Suprapubic skin (tissue), 4 donors: ENCODE measurements at places on chromosomes 6 and 20. TPM values are rescaled to one million over a fixed set of nuclear protein-coding genes. Genes with fewer than 3 reads are reported as not detected.

DNA sequence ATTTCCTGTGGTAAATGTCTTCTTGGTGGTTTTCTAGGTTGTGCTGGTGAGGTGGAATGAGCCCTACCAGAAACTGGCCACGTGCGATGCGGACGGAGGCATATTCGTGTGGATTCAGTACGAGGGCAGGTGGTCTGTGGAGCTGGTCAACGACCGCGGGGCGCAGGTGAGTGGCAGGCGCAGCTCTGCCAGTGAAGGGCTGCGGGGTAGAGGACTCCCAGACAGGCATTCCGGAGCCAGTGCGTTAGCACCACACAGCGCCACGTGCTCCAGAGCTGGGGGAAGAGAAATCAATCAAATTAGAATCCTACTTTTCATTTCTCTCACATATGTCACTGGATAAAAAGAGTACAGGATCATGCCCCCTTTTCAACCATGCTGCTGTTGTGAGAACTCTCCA is 100.8 kb downstream of the TULP4 start:
- DNase-seq, result no peak

DNA sequence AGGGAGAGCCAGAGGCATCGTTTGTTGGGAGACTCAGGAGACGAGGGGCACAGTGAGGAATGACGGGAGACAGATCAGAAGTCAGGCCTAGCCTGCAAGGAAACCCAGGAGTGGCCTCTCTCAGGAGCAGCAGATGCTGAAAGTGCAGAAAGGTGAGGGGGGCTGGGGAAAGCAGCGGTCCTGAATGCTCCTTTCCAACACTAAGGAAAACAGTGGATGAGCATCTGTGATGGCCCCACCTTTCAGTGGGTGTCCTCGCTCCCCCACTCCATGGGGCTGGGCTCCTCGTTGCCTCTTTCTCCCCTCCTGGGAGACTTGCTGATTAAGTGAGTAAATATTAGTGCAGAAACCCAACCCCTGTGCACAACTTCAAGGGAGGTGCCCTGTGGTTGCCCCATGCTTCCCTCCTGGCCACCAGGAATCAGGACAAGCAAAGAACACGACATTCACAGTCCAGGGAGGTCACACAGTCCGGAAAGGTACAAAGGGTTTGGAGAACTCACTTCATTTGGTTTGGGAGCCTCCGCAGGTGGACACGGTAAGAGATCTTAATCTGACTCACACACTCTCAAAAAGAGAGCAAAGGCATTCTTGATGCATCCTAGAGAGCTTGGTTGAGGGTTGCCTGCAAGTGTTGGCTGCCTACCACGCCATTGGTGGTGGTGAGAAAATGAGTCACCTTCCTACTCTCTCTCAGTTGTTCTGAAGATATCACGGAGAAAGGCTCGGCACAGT is 9.7 kb upstream of the BPIFB1 start:
- peak; percentile 44 for DNase-seq

GRCh38 chr20:33345342-33345741 is 56.0 kb downstream of the CDK5RAP1 start:
- no peak for DNase-seq

DNA sequence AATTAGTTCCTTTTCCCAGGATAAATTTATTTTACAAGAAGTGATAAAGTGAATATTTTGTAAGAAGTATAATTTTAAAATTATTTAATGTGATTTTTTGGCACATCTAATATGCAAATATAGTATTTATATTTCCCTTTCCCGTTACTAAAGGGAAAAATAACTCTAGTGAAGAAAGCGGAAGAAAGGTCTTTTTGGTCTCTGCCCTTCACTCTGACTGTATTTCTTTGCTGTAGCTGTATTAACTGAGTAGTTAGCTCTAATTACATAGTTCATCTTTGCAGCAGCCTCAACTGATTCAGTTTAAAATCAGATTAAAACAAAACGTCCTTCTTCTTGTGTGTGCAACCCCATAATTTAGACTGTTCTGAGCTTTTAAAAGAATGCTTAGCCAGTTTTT is 57.4 kb upstream of the RNF144B start:
- DNase-seq, result no peak

GRCh38 chr6:32045811-32046449 is 7.7 kb downstream of the CYP21A2 start:
- DNase-seq, result no peak

DNA sequence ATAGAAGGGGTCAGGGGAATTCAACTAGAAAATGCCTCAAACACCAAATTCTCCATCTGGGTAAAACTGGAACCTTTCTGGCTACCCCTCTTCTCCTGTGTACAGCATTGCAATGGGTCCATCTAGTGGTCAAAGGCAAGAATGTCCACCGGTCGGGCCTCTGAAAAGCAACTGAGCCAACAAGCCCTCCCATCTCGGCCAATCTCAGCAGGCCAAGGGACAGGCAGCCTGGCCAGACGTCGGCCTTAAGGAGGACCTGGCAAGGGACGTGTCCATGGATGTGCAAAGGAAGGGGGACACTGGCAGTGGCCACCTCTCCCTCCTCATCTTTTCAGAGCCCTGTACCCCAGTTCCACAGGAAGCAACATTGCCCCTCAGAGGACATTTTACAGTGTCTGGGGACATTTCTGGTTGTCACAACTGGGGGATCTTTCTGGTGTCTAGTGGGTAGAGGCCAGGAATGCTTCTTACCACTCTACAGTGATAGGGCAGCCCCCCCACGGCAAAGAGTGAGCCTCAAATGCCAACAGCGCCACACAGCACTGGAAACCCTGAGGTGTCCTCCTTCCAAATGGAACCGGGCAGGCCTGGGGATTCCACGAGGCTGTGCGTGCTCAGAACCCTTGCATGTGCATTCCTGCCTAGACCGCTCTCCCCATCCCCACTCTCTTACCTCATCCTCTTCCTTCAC is 99.8 kb upstream of the FOXA2 start:
- no peak for DNase-seq

DNA sequence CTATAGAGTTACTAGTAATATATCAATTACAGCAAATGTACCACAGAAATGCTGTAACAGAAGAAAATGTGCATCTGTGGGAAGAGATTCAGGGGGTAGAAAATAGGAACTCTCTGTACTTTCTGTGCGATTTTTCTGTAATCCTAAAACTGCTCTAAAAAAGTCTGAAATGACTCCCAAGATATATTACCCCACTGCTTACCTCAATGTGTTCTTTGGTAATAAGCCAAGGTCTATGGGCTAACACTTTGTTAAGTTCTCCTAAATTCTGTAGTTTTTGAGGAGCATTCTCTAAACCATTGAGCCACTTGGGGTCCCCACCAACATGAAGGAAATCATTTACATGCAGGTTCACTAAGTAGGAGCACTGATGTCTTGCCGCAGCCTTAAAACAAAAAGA is 94.4 kb downstream of the SESN1 start:
- no peak for DNase-seq

DNA sequence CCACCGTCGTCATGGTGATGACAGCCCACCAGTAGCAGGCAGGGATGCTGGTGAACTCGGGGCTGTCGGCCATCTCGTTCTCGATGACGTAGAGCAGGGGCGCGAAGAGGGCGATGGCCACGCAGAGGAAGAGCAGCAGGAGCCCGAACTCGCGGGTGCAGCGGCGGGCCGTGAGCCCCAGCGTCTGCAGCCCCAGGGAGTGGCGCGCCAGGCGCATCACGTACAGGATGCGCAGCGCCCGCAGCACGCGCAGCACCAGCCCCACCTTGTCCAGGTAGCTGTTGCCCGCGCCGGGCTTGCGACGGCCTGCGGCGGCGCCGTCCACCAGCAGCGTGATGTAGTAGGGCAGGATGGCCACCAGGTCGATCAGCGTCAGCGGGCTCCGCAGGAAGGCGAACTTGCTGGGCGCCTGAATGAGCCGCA is 18.6 kb downstream of the KCNG1 start:
- DNase-seq, result no peak

DNA sequence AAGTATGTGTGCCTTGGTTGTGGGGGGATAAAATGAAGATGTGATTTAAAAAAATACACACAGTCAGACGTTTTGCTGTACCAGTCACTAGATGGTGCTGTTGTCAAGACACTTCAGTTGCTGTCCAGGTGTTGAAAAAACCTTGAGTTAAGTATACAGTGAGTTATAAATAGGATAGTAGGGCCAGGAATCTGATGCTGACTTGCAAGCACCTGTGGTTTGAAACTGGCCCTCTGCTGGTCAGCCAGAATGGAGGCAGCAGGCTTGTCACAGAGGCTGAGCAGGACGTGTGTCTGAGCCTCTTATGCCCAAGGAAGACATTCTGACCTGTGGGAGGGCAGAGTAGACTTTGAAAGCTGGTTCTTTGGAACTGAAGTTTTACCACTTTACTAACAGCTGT is 27.8 kb downstream of the RNF8 start:
- DNase-seq, result no peak

DNA sequence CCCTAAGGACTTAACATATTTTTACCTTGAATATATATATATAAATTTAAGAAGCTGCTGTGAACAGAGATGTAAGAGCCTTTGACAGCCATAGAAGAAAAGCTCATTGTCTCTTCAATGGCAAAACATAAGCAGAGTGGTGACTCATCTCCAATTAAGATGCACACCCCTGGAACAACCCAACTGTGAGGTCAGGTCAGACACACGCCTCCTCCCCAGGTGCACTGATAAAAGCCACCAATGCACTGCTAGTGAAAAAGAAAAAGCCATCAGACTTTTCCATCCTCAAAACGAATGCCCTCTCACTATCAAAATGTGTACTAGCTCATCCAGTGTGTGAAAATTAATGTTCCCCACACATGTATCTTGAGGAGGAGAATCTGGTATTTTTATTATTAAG is 100.1 kb downstream of the SMLR1 start:
- no peak for DNase-seq

GRCh38 chr6:106830930-106831329 is 143.6 kb downstream of the CD24 start:
- DNase-seq, result no peak

- DNase-seq, result no peak
Measured at GRCh38 chr6:106339334-106340029, 13.9 kb upstream of the ATG5 start.

DNA sequence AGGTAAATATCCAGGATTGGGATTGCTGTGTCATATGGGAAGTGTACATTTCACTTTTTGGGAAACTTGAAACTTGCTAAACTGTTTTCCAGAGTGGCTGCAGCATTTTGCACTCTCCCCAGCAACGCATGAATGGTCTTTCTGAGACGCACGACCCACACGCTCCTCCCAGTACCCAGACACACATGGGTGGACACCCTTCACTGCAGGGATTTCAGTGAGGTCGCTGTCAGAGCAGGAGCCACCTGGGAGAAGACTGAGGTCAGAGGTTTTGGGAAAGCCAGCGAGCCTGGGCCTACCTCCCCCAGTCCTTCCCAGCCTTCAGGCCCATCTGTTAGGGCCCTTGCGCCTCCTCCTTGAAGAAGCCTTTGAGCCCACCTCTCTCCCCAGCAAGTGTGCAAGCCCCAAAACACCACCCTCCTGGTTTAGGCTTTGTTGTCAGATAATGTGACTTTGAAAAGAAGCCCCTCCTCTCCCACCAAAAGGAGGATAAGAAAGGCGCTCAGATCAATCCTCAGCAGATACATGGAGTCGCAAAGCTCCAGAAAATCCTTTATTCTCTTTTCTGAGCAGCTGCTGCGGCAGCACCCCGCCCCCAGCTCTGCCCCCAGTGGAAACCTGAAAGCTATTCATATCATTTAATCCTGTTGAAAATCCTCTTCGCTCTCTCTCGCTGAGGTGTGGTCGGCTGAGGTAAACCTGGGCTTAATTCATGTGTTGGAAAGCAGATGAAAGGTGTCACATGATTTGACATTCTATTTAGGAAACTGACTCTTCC is 12.7 kb upstream of the JAG1 start:
- DNase-seq, result no peak

- no peak for DNase-seq
Measured at GRCh38 chr6:139940741-139941729, 566.6 kb upstream of the CITED2 start.

GRCh38 chr6:50853939-50854338 is 35.3 kb downstream of the TFAP2B start:
- no peak for DNase-seq

DNA sequence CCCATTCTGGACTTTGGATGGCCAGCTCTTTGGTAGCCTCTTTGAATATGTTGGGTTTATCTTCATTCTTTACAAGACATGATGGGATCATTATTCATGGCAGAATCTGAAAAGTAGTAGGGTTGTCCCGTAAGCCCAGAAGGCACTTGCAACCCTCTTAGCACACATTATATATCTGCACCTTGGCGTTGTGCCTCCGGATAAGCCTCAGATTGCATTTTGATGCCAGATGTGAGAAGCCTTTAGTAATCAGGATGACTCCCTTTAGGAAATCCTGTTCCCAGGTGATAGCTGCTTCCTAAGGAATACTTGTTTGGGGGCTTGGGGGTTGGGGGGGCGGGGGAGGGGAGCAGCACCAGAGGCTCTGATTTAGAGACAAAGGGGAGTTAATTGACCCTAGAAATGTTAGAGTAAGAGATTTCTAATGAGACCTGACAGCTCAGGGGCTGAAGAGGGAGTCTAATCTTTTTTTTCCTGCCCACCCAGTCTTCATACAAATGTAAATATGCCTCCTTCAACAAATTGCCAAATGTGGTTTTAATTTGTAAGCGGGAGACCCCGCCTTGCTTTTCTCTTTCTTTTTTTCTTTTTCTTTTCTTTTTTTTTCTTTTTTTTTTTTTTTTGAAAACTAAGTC is 55.1 kb downstream of the JAG1 start:
- no peak for DNase-seq

GRCh38 chr6:125793280-125793679 is 2.5 kb downstream of the NCOA7 start:
- no peak for DNase-seq

DNA sequence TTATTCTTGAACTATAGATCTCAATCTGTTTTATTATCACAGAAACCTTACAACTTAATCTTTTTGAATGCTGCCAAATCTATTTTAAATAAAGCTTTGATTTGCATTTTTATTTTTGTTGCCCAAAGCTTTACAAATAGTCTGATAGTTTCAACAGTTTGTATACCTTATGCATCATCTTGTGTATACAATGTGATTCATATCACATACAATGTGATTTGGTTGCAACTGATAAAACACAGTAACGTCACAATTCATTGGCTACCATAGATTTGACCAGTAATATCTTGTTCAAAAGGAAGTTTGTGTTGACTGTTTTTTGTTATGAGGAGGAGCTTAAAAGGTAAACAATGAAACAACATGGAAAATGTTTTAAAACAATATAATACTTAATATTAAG is 110.9 kb downstream of the EYA4 start:
- DNase-seq, result no peak

GRCh38 chr6:82554666-82555065 is 191.0 kb downstream of the TPBG start:
- no peak for DNase-seq

- peak; percentile 73 for DNase-seq
Measured at GRCh38 chr6:148358196-148358785, 15.7 kb downstream of the SASH1 start.

GRCh38 chr20:32533732-32534131 is 51.4 kb downstream of the NOL4L start:
- DNase-seq, result no peak

- DNase-seq, result no peak
Measured at GRCh38 chr6:135147637-135148592, 33.2 kb upstream of the MYB start.

GRCh38 chr20:41507436-41507835 is 110.7 kb downstream of the CHD6 start:
- no peak for DNase-seq

- no peak for DNase-seq
Measured at GRCh38 chr6:7087066-7087465, 20.7 kb upstream of the RREB1 start.

The ZKSCAN3 gene
- total RNA-seq, result 3.1 TPM

The TMEM200A gene
- 0.81 TPM for total RNA-seq

The FAM209A gene
- 2.1 TPM for total RNA-seq

The RFX6 gene
- not detected for total RNA-seq

The NUP43 gene
- total RNA-seq, result 23.1 TPM

The ANKRD6 gene
- 6.7 TPM for total RNA-seq

The LST1 gene
- 7.1 TPM for total RNA-seq

The NT5E gene
- total RNA-seq, result 4.3 TPM
